Thyroid gland (tissue), 4 donors: ENCODE measurements at places on chromosomes 5 and 9.

DNA sequence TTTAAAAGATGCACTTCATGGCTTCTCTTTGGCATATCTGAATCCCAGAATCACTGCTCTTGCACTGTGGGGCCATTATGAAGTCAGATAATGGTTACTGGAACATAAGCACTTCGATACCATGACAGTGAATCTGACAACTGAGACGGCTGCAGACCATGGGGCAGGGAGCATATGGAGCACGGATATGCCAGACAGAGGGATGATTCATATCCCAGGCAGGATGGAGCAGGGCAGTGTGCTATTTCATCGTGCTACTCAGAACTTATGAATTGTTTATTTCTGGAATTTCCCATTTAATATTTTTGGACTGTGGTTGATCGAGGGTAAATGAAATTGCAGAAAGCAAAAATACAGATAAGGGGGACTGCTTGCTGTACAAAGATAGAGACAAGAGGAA, 145.0 kb downstream of the EGFLAM start:
- DNase-seq, result no peak

DNA sequence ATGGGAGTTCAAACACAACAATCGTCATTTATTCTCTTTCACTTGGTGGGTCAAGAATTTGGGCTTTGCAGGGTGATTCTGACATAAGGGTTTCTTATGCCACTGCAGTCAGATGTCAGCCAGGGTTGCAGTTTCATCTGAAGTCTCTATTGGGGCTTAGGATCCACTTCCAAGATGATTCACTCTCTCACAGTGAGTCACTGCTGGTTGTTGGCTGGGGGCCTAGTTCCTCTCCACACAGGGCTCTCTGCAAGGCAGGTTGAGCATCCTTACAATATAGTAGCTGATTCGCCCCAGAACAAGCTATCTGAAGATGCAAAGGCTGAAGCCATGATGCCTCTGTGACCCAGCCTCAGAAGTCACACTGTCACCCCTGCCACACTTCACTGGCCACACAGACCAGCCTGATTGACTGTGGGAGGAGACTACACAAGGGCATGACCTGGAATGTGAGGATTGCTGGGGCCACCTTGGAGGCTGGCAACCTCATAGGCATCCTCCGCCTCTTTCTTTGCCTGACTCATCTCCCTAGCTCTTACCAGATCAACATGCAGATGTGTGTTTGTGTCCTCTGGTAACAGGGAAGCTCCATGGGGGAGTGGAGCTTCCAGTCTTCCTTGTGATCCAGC, 4.5 kb upstream of the CARD19 start:
- DNase-seq, result peak; percentile 53

GRCh38 chr5:130708754-130709153, 456.3 kb downstream of the HINT1 start:
- DNase-seq, result no peak

DNA sequence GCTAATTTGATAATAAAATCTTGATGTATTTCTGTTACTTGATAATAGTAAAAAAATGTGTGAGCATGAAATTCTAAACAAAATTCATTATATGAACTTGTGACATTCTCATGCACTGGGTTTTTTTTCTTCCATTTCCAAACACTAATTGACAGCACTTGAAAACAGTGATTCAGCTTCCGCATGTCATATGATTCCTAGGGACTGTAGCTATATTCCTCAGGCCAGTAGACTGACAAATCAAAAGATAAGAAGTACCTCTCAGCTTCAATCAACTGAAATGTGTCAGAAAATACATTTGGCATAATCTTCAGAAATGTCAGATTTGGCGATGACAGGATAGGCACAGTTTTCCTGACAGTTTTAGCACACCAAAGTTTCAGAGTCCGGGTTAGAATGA, 52.5 kb downstream of the EFNA5 start:
- DNase-seq, result no peak
